Stimulated activated CD4-positive, alpha-beta T cell treated with anti-CD3 and anti-CD28 coated beads, Interleukin-12 subunit alpha, Interleukin-12 subunit beta, amount 100 ng/mL, for 24 hours (primary cell): ENCODE measurements at places on chromosomes 13 and 19.
A peak's percentile ranks its signal among the peaks of the same experiment; 100 is the strongest.

DNA sequence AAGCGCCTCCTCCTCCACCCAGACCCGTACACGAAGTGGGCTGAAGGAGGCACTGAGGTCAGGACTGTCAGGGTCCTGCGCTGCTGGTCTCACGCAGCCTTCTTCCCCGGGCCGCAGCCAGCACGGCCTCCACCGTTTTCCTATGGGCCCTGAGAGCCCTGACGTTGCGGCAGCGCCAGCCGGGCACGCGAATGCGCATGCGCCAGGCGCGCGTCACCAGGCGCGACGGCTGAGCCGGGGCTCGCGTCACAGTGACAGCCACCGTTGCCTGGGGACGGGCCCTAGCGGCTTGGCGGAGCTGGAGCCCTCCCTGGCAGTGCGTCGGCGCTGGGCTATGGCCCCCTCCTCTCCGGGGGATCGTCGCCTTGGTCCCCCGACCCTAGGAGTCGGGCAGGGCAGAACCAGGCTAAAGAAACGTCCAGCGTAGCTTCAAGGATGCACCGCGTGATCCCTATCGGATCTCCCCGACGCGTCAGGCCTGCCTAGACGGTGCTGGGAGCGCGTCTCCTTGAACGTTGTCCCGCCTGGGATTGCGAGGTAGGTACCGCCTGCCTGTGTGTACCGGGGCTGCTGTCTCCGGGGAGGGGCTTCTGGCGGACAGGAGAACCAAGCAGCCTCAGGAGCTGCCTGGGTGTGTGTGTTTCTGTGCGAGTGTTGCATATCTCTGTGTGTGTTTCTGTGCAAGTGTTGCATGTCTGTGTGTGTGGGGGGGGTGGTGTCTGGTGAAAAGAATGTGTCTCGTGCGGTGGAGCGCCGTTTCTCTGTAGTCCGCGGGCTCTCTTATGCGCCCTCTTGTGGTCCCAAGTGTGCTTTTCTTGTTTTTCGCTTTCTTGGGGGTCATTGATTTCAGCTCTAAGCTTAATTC, 43.2 kb downstream of the ZNF571 start:
- DNase-seq: peak; percentile 7

GRCh38 chr13:76929320-76929719, 19.0 kb upstream of the ACOD1 start:
- DNase-seq: no peak

GRCh38 chr13:110914331-110915056, 375 bp downstream of the ANKRD10 start:
- DNase-seq: peak; percentile 64

GRCh38 chr13:74026753-74027152, 107.5 kb downstream of the KLF12 start:
- peak; percentile 41 for DNase-seq

DNA sequence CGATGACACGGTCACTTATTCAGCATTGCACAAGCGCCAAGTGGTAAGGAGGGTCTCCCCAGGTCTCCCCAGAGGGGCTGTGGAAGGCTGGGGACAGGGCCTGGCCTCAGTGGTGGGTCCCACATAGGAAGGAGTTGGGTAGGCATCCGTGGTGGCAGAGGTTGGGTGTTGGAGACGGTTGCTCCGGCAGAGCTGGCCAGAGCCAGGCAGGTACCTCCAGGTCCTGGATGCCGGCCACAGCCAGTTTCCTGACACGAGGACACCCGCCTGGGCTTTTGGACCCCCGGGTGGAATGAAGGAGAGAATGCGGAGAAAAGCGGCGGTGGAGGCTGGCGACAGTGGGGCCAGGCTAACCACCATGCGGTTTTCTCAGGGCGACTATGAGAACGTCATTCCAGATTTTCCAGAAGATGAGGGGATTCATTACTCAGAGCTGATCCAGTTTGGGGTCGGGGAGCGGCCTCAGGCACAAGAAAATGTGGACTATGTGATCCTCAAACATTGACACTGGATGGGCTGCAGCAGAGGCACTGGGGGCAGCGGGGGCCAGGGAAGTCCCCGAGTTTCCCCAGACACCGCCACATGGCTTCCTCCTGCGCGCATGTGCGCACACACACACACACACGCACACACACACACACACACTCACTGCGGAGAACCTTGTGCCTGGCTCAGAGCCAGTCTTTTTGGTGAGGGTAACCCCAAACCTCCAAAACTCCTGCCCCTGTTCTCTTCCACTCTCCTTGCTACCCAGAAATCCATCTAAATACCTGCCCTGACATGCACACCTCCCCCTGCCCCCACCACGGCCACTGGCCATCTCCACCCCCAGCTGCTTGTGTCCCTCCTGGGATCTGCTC, 1.3 kb upstream of the FFAR1 start:
- peak; percentile 15 for DNase-seq

- DNase-seq: no peak
These were observed 76.9 kb downstream of the LRCH1 start for GRCh38 chr13:46629811-46630413.

DNA sequence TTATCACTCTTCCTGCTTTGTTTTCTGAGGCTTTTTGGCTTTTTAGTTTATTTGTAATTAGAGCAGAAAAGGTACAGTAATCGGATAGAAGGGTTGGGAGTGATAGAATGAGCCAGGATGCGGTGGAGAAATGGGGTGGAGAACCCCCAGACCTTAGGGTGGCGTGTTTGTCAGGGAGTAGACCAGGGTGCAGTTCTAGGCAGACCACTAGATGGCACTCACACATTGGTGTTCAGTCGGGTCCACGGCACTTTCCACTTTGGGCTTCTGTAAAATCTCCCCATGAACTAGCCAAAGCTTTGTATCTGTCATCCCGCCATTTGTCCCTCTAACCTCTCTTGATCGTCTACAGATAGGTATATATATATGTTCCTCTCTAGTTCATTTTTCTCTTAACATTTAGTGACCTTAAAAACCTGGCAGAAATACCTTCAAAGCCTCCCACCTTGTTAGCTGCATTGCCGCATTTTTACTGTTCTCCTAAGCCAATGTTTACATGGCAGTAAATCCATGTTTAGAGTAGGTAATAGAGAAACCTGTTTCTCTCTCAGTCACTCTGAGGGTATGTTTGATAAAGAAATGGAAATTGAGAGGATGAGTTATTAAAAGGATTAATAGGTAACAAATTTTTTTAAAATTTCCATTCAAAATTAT, 154.9 kb downstream of the TM9SF2 start:
- peak; percentile 87 for DNase-seq

GRCh38 chr13:99003851-99004471, 26.1 kb upstream of the DOCK9 start:
- DNase-seq: no peak

- no peak for DNase-seq
These were observed 662.1 kb downstream of the PCDH9 start for GRCh38 chr13:66567899-66568612.

DNA sequence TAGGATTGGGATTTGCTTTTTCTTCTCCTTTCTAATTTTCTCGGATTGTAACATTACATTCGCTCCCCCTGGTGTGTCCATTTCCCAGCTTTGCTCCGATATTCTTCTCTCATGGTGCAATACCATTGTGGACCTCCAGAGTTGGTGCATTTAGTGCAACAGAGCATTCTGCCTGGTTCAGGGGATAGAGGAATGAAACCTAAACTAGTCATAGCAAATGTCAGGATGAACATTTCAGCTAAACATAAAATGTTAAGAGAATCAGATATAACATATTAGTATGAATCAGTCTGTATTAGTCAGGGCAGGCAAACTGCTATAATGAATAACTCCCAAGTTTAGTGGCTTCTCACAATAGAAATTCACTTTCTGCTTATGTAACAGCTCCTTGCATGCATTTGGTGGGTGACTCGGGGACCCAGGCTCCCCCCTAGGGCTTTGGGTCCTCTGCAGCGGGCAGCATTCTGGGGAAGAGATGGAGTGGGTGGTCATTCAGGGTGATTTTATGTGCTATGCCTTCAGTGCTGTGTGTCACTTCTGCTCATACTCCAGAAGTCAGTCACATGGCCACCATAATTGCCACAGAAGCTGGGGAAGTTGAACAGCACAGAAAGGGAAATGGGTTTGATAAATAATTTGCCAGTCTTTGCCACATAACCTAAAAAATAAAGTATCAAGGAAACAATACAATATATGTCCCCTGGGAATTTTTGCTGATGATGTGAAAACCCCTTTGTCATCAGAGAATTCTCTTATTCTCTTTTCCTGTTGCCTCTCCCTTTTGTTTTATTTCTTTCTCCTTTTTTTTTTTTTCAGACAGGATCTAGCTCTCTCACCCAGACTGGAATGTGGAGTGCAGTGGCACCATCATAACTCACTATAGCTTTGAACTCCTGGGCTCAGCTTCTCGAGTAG, 111.0 kb downstream of the HSPH1 start:
- no peak for DNase-seq

GRCh38 chr13:66842766-66843165, 387.4 kb downstream of the PCDH9 start:
- DNase-seq: no peak

DNA sequence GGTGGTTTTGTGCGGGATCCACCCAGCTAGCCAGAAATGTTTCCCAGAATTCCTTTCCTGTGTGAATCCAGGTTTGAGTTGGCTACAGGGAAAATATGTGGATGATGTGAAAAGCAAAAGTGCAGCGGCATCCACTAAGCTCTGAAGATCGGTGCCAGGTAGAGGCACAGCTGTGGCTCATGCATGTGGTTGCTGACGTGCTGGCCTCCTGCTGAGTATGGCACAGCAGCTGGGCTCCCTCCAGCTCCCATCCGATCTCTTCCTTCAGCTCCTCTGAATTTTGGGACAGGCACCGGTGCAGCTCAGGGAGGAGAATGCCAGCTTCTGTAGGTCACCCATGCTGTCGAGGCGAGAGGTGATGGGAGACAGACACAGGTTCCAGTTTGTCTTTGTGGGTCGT, 84.0 kb upstream of the GSX1 start:
- DNase-seq: no peak

DNA sequence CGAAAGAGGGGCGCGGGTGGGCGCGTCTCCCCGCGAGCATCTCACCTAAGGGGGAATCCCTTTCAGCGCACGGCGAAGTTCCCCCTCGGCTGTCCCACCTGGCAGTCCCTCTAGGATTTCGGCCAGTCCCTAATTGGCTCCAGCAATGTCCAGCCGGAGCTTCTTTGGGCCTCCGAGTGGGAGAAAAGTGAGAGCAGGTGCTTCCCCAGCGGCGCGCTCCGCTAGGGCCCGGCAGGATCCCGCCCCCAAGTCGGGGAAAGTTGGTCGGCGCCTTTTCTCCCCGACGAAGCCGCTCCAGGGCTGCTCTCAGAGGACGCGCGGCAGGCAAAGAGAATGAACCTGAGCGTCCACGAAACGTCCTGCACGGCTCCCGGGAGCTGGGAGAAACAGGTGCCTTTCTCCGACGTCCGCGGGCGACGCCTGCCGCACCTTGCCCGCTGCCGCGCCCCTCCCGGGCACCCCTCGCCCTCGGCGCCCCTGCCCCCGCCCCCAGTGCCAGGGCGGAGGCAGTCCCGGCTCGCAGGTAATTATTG, 366 bp upstream of the KL start:
- DNase-seq: no peak

- DNase-seq: no peak
These were observed 3.1 kb downstream of the NR2F6 start for GRCh38 chr19:17242431-17243208.

- DNase-seq: peak; percentile 87
These were observed 19.3 kb upstream of the ZNF888 start for GRCh38 chr19:52942386-52943133.

- no peak for DNase-seq
These were observed 4.2 kb upstream of the RNF113B start for GRCh38 chr13:98181111-98181815.

GRCh38 chr13:99161512-99161911, 39.1 kb upstream of the UBAC2 start:
- DNase-seq: no peak

GRCh38 chr19:2049741-2050348, 1.2 kb downstream of the MKNK2 start:
- no peak for DNase-seq

DNA sequence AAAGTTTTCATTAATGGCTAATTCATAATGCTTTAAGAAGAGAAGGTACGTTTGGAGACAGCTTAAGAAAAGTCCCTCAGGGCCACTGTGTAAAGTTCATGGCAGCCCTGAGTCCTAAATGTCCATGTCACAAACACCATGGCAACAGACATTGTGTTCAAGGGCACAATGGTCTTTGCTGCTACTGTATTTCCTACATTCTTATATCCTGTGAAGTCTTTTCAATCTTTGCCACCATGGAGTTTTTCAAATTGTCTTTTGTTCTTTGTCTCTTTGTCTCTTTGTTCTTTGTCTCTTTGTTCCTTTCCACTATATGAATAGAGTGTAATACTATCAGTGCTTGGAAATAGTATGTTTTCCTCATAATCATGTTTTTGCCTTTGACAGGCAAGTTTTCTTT, 178.8 kb downstream of the VWA8 start:
- DNase-seq: no peak

DNA sequence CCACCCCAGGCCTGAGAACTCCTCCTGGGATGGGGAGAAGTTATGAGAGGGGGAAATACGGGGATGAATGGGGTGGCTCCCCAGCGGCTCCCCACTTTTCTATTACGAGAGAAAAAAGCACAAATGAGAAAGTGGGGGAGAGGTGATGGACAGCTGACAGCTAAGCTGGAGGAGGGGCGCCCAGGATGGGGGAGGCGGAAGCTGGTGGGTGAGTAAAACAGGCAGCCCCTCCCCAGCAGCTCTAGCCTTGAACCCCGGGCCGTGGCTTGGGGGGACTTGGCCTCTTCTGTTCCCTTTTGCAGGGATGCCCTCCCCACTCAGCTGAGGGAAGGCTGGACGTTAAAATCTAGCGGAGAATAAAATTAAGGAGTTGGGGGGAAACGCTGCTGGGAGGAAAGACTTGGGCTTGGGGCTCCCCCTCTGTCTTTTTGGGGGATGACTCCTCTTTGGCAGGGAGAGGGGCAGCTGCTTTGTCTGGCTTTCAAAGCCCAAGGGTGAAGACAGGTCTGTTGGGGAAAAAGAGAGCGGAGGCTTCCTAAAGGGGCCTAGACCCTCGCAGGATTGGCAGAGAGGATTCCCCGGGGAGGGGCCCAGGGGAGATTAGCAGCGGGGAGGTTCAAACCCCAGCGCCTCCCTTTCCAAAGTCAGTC, 1.4 kb upstream of the SAMD1 start:
- DNase-seq: no peak

- DNase-seq: no peak
These were observed 336.0 kb downstream of the TBC1D4 start for GRCh38 chr13:75145927-75146326.
